EH (cell line): ENCODE measurements at places on chromosomes 13 and 19.

GRCh38 chr13:101489643-101490405 is 37.3 kb downstream of the ITGBL1 start:
- peak; percentile 67 for DNase-seq

- DNase-seq, result peak; percentile 63
Observed at GRCh38 chr13:32902874-32903273, 113.3 kb upstream of the KL start.

GRCh38 chr13:113486698-113487097 is 3.8 kb downstream of the DCUN1D2 start:
- DNase-seq, result no peak

DNA sequence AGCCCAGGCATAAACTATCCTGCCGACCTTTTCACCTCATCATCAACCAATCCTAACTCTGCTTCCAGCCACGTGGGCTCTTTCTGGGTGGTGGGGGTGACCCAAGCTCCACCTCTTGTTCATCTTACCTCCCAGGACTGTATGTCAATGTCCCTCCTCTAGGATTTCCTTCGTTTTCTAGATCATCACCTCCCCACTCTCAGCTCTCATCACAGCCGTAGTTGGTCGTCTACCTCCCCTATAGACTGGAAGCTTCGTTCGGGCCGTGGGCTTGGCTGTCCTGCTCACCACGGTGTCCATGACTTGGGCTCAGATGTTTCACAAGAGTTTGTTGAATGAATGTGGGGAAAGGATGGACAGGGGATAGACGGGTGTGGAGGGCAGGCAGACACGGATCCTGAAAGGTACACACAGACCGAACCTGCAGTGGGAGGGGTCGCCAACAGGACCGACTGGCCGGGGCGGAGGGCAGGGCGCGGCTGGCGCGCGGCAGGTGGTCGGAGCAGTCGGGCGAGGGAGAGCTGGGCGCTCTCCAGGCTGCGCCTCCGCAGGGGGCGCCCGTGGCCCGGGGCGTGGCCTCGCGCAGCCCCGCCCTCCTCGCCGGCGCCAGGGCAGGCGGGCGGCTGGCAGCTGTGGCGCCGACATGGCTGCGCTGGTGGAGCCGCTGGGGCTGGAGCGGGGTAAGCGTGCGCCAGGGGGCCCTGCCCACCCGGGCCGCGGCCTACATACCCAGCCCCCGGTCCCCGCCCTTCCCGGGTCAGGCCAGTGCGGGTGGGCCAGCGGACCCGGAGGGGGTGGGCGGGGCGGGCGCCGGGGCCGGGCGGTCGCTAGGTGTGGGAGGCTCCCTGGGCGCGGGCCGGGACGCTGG is at the start of gene LIN7B:
Gene LIN7B (plus strand): TSS at position 609 of the 868 bp plus-strand sequence. CDS start 35 bp downstream, at position 644.
- DNase-seq, result peak; percentile 76

GRCh38 chr19:2268480-2268830 is 12.2 kb upstream of the JSRP1 start:
- DNase-seq, result no peak

DNA sequence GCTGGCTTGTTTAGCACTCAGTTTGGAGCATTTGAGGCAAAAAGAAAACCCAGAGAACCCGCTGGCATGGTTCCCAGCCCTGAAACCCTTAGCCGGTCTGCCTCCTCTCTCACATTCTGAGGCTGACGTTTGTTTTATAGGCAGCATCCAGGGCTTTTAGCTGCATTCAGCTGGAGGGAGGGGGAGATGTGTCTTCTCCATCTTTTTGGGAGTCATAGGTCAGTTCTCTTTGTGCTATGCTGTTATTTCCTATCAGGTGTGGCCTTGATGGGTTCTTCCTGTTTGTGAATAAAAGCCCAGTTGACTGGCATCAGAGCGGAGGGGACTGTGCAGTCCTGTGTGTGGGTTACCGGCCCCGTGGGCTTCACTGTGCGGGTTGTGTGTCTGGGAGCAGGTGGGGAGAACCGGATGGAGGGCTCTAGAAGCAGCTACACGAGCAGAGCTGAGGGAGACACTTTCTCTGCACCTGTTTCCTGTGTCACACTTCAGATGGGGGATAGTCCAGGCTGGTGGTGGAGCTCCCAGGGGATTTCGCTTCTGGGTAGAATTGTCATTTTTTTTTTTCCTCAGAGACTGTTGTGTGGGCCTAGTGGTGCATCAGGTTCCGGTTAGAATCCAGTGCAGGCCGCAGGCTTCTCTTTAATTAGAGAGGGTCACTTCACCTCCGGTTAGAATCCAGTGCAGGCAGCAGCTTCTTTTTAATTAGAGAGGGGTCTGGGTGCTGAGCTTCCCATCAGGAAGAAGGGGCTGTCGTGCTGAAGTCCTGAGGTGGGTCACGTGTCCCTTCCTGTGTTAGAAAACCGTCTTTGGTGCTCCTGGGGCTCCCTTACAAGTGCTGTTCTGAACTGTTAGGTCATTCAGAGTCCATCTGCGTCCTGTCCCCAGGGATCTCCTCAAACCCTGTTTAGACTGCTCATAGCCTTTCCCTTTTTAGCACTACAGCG is 69.6 kb downstream of the ARHGEF7 start:
- DNase-seq, result peak; percentile 31

GRCh38 chr13:68023838-68024581 is 793.9 kb upstream of the PCDH9 start:
- DNase-seq, result no peak

DNA sequence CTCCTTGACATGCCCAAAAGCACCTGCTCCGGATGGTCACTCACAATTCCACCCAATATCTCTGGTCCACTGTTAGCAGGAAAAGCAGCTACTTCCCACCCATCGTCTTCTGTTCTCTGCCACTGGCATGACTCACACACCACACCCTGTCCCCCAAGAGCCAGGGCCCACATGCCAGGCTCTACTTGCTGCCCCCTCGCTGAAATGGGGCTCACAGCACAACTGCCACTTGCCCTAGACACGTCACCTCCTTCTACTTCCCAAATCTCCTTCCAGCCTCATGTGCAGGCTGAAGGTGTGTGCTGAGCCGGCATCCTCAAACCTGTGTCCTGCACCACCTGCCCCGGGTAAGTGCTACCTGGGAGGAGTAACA is 65.0 kb downstream of the TBC1D4 start:
- no peak for DNase-seq
